ENCODE measurements at places on chromosomes 1 and 21. TPM values are rescaled to one million over a fixed set of nuclear protein-coding genes. Genes with fewer than 3 reads are reported as not detected.

STYXL2 gene
- total RNA-seq: not detected

- DNase-seq: no peak
These were observed 54.3 kb upstream of the TRAPPC10 start for GRCh38 chr21:43957611-43958362.

DNA sequence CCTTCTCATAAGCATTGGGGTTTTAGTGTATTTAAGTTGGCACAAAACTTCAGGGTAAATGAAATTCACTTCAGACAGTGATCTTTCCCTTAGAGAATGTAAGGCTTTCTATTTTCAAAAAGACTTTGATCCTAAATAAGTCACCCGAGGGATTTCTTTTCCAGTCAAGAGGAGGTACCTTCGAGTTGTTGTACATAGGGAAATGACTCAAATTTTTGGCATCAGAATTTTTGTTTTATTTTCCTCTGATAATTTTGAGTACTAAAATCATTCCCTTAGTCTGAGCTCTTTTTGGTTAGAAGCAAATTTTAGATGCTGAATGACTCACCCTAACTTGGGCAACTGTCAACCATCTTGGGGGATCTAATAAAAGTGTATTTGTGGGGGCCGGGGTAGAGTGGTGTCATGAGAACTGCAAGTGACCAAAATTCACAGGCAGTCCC is 193.9 kb downstream of the DHRS3 start:
- no peak for DNase-seq

DNA sequence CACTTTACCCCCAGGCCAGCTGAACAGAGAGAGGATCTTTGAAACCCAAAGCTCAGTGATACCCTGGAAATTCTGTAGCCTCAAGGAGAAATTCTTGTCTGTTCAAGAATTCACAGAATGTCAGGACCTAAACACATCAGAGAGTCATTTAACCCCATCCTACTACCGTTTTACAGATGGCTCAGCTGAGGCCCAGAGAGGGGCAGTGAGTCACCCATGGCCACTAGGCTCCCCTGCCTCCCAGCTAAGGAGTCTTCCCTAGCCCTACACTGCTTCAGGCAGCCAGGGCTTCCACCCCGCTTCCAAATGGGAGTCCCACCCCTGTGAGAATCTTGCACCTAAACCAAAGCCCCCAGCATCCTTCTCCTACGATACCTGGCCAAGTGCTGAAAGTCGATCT is 28.3 kb downstream of the VWA5B1 start:
- DNase-seq: no peak

CRNN gene
- total RNA-seq: 349 TPM

All from vagina (tissue), 2 donors.